ENCODE measurements at places on chromosomes 7 and 10.

GRCh38 chr7:103685646-103686045 lies 239.6 kb upstream of the SLC26A5 start:
- no peak for DNase-seq

GRCh38 chr7:111290982-111291381 lies 200.1 kb downstream of the LRRN3 start:
- no peak for DNase-seq

DNA sequence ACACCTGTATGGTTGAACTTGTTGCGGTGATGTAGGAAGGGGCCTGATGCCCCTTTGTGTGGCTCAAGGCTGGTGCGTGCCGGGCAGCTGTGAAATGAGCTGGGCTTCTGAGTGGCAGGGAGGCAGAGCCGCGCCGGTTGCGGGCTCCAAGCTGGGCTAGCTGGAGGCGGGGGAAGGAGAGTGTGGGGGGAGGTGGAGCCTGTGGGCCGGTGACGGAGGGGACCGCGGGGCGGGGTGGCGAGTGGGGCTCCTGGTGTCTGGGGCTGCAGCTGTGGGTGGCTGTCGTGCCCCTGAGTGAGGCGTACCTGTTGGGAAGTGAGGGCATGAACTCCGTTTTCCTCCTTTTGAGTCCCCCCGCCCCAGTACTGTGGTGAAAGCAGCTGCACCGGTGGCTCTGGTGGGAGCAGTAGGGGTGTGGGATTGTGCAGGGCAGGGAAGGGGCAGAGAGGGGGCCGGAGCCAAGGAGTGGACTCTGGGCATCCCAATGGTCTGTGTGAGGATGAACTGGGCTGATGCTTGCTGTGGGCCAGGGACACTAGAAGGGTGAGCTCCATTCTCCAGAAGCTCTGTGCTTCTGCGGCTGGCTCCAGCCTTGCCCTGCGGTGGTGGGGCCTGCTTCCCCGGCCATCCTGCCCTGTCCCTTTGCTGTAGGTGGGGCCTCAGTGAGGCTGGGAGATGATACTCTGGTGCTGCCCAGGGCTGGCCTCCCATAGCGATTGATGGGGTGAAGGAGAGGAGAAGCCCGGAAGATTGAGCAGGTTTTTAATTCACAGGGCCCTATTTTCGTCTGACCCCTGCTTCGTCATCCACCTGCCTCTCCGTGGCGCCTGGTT lies 41.7 kb downstream of the INPP5A start:
- DNase-seq, result no peak

DNA sequence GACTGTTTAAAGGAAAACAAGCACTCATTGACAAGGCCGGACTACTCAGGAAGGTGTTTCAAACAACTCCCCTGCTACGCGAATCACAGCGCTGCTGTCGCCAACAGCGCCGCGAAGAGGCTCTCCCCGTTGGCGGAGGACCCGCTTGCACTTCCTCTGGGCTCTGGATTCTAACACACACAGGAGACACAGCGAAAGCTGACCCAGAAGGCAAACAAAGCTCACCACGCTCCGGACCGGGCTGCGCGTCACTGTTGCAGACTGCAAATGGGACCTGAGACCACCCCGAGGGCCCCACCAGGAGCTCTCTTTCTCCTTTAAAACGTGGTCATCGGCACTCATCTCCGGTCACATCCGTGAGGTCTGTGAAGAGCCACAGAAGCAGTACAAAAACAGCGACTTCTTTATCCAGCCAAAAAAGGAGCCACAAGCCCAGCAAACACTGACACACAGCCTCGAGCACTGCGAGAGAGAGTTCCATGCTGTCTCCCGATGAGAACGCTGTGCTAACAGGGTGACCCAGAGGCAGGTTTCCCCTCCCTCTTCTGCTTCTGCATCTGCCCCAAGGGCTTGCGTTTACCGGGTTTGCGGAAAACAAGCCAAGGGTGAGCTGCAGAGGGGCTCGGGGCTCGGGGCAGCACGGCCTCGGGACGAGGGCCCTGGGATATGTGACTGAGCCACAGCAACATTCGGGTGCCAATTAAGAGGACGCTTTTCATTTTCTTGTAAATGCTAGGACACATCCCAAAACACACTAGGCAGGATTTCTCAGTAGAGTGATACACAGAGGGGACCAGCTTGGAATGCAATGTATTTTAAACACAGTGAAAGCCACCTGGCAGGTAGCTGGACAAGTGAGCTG lies 41.3 kb downstream of the AMZ1 start:
- DNase-seq, result no peak

DNA sequence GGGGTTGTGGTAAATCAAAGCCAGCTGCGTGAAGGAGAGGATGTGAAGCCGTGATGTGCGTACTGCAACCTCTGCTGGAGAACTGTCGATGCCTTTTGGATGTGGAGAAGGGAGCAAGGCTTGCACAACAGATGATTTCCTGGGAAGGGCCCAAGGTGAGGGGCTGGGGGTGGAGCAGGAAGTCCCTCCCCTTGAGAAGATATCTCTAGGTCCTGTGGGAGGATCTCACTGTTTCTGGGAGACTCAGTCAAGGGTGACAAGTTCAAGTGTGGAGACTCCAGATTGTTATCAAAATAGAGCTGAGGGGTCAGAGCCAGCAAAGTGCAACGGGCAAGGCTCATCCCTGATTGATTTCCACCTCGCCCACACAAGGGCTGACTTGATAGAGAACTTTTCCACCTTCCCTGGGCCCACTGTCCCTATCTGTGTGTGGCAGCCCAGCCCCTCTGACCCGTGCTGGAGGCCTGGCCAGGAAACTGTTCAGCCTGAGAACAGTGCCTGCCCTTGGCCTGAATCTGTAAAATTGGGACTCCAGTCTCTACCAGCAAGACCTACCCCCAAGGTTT lies 55.0 kb downstream of the COL13A1 start:
- DNase-seq, result no peak

DNA sequence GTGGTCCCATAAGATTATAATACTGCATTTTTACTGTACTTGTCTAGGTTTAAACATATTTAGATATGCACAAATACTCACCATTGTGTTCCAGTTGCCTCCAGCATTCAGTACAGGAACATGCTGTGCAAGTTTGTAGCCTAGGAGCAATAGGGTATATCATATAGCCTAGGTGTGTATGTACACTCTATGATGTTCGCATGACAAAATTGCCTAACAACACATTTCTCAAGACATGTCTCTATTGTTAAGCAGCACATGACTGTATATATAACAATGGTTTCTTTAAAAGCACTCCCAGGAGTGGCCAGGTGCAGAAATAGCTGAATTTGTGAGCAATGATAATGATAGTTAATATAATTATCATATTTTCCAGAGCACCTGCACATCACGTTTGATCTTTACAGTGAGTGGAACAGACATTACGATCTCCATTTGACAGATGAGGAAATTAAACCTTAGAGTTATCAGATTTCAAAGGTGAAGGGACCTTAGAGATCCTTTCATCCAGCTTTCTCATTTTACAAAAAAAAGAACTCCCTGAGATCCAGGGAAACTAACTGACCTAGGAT lies 99.2 kb upstream of the PDCD4 start:
- DNase-seq, result no peak

- no peak for DNase-seq
Observed at GRCh38 chr10:68208424-68209042, 23.4 kb downstream of the ATOH7 start.

GRCh38 chr7:156751319-156751718 lies 110.7 kb downstream of the RNF32 start:
- DNase-seq, result no peak

DNA sequence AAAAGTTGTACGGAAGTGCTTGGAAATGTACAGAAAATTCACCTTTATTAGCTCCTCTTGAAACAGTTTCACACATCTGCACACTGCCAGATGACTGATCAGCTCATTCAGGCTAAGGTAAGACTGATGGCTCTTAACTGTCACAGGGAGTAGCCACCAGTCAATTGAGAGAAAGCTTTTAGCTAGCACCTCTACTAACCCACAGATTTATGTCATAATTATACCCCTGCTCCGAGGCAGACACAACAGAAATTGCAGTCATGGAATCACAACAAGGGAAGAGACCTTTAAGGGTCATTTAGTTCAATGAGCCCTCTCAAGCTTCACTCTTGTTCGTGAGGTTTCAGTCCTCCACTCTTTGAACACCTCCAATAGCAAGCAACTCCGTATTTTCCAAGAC lies 235.4 kb downstream of the TRIL start:
- no peak for DNase-seq

DNA sequence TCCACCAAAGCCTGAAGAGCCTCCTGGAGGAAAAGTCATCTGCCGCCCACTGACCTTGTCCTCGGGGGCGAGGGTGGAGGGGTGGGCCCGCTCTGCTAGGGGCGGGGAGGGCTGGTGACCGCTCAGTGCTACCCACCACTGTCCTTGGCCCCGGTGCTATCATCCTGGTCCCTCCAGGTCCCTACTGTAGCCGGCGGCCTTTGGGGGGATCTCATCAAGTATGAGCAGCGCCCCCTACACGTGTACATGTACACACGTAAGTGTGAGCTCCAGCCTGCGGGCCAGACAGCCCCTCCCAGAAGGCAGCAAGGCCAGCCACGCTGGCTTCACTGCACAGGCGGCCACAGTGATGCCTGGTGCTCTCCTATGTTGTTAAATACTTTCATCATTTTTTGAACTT lies 19.6 kb downstream of the TTYH3 start:
- no peak for DNase-seq

DNA sequence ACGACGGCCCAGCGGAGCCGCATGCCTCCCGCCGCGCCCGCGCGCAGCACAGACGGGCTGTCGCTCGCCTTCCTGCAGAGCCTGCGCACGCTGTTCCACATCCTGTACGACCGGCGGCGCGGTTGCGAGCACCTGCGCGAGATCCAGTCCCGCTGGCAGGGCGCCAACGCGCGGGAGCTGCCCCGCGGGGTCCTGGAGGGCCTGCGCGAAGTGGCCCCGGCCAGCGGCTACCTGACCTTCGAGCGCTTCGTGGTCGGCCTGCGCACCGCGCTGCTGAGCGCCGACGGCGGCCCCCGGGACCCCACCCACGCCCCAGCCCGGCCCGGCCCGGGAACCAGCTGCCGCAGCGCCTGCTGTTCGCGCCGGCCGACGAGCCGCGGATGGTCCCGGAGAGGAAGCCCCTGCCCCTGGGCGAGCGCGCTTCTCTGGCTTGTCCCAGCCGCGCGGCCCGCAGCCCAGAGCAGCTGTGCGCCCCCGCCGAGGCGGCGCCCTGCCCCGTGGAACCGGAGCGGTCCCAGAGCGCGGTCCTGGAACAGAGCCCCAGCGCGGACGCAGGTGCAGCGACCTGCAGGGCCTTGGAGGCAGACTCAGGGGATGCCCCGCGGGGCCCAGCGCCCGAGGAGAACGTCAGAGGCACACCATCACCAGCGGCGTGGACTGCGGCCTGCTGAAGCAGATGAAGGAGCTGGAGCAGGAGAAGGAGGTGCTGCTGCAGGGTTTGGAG lies 25.3 kb upstream of the ZNF716 start:
- no peak for DNase-seq

DNA sequence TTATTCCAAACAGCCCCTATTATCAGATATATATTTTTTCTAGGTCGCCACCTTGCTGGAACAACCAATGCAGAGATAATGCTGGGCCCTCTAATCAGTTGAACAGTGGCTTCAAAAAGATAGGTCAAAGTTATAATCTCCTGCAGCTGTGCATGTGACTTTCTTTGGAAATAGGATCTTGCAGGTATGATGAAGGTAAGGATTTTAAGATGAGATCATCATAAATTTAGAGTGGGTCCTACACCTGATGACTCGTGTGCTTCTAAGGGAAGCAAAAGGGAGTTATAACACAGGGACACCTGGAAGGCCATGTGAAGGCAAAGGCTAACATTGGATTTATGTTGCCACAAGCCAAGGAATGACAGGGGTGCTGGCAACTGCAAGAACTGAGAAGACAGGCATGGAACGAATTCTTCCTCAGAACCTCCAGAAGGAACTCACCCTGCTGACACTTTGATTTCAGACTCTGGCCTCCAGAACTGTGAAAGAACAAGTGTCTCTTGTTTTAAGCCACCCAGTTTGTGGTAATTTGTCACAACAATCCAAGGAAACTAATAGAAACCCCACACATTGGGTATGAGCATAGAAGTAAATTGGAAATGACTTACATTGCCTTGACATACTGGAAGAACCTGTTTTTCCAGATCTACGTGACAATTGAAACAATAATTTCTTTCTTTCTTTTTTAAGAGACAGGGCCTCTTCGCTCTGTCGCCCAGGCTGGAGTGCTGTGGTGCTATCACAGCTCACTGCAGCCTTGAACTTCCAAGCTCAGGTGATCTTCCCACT lies 34.4 kb downstream of the CCDC71L start:
- no peak for DNase-seq

DNA sequence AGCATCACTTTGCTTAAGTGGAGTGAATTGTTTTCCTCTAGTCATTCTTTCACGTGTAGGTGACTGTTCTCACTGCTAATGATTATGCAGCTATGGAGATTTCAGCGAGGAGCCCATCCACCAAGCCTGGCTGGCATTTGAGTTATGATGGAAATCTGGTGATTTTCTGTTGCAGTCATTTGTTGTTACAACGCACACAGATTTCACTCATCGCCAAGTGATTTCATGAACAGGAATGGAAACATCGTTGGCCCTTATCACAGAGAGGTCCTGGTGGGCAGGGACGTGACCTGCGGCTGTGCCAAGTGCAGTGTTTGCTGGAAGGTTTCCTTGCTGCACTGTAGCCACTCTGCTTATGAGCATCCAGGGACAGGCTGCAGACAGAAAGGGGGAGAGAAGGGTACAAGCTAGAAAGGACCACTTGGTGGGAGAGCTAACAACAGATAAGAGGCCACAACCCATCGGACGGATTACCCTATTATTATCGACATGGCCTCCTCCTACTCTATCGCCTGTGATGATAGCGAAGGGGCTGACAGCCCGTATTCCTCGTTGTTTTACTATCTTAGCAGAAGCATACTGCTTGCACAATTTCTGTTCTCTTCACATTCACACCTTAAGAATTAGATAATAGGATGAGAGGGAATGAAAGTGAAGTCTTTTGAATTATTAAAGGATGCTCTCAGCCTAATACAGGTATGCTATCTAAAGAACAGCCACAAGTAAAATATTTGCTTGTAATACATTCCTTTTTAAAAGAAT lies 99.0 kb upstream of the PITRM1 start:
- DNase-seq, result no peak

DNA sequence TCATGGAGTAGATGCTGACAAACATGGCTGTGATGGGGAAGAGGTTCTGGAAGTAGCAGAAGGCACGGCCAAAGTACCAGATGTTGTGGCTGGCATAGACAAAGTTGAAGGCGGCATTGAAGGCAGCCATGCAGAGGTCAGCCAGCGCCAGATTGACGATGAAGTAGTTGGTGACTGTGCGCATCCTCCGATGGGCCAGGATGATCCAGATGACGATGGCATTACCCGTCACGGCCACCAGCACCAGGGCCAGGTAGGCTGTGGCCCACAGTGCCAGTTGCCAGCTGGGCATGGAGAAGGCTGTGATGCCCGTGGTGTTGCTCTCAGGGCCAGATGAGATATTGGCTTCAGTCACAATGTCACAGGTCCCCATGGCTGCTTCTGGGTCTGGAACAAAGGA lies 767 bp downstream of the TACR2 start:
- no peak for DNase-seq

- no peak for DNase-seq
Observed at GRCh38 chr10:49733866-49734265, 28.3 kb downstream of the OGDHL start.

- DNase-seq, result no peak
Observed at GRCh38 chr10:126350216-126350992, 37.9 kb downstream of the ADAM12 start.
